ENCODE measurements at places on chromosomes 5 and 9.

GRCh38 chr5:173493040-173493439 lies 123.4 kb downstream of the BOD1 start:
- no peak for DNase-seq

GRCh38 chr5:111694133-111694532 lies 62.9 kb downstream of the NREP start:
- DNase-seq: no peak

- DNase-seq: no peak
Observed at GRCh38 chr9:74458832-74459231, 38.3 kb upstream of the RORB start.

DNA sequence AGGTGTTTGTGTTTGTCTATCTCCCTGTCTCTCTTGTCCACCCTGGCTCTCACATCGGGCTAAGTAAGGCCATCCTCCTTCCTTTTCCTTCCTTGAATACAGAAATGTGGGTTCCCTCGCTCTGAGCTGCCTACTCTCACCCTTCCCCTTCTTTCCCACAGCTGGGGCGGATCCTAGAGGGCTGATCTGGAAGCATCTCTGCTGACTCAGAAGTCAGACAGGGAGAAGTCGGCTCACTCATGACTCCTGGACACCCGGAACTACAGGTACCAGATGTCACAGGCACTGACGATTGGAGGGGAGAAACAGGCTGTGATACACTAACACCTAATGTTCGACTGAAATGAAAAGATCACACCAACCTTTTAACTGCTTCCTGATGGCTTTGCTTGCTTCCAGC lies 41.3 kb downstream of the PTPN3 start:
- DNase-seq: no peak

DNA sequence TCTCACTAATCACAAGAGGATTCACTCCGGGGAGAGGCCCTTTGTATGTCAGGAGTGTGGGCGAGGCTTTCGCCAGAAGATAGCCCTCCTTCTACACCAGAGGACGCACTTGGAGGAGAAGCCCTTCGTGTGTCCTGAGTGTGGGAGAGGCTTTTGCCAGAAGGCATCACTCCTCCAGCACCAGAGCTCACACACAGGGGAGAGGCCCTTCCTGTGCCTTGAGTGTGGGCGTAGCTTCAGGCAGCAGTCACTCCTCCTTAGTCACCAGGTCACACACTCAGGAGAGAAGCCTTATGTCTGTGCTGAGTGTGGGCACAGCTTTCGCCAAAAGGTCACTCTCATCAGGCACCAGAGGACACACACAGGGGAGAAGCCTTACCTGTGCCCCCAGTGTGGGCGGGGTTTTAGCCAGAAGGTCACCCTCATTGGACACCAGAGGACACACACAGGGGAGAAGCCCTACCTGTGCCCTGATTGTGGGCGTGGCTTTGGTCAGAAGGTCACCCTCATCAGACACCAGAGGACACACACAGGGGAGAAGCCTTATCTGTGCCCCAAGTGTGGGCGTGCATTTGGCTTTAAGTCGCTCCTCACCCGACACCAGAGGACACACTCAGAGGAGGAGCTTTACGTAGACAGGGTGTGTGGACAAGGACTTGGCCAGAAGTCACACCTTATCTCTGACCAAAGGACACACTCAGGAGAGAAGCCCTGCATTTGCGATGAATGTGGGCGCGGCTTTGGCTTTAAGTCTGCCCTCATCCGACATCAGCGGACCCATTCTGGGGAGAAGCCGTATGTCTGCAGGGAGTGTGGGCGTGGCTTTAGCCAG lies 27.8 kb downstream of the NUTM2F start:
- DNase-seq: no peak

- DNase-seq: no peak
Observed at GRCh38 chr9:93500571-93501298, 47.4 kb upstream of the FAM120AOS start.

GRCh38 chr9:93391898-93392297 lies 59.6 kb upstream of the FAM120A start:
- DNase-seq: no peak

GRCh38 chr5:103801681-103802080 lies 239.1 kb upstream of the NUDT12 start:
- DNase-seq: no peak

- no peak for DNase-seq
Observed at GRCh38 chr9:97572196-97572891, 60.8 kb downstream of the TSTD2 start.

DNA sequence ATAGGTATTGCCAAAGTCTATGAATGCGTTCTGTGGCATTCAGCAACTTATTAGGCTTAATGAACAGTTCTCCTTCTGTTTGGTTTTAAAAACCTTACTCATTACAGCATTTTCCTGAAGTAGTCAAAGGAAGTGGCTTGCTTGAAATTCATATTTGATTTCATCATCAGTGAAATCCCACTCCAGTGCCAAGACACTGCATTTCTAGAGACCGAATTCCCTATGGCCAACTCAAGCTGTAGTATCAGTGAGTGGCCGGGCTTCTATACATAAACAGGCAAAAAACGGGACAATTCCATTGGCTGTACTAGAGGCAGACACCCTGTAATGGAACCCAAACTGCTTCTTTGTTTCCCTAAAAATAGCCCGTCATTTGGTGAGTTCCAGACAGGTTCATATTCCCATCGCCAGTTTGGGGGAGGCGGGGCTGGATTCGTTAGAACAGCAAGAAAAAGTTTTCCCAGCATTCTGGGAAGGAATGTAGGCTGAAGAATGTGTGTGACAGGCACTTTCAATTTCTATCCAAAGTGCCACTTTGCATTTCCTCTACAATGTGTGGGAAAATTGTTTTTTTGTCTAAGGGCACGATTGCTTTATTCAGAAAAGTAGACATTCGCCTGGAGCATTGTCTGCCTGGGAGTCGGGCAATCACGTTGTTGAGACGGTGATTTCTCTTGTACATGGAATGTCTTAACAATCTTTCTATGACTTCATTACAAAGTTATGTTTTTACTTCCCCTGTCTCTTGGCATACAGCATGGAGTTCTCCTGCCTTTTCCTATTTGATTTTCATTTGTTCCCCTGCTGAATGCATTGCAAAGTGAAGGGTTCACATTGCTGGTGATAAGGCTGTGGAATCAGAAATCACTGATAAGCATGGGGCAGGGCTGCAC lies 141.8 kb upstream of the MAST4 start:
- DNase-seq: no peak

GRCh38 chr5:94793816-94794198 lies 175.3 kb downstream of the SLF1 start:
- no peak for DNase-seq

- no peak for DNase-seq
Observed at GRCh38 chr9:77435688-77436087, 212.4 kb downstream of the GNA14 start.

GRCh38 chr5:134554319-134555222 lies 29.1 kb downstream of the JADE2 start:
- no peak for DNase-seq

DNA sequence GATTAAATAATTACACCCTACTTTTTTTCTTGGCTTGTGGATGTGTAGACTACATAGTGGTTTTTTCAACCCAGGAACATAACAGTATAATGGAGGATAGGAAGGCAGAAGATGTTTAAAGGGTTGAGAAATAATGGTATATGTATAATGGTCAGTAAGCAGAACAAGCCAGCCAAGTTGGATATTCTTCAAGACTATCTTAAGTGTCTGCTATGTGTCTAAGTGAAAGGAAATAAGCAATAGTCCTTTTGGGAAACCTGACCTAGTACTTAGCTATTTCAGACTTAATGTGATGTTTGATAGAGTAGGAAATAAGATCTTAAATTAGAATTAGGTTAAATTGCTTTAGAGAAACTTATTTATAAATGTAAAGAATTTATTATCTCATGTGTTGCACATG lies 85.7 kb downstream of the PTPDC1 start:
- no peak for DNase-seq

- no peak for DNase-seq
Observed at GRCh38 chr5:73189871-73190376, 16.9 kb downstream of the TMEM174 start.

DNA sequence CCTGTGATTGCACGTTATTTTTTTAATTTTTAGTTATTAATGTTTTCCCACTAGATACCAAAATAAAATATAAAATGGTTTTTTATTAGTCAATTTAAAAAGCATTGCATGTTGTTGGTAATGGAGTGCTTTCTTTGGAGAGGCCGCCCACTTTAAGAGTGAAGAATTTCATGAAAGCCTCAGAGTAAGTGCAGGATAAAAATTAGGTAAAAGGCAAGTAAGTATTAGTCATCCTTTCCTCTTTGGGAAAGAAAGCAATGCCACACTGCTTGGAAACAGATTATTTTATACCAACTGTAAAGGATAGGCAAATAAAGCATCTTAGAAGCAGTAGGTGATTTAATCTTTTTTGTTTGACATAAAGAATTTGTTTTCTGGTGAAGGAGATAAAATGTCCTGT lies 62.9 kb downstream of the HSD17B4 start:
- no peak for DNase-seq

GRCh38 chr5:20974426-20974825 lies 986.4 kb upstream of the CDH18 start:
- no peak for DNase-seq

DNA sequence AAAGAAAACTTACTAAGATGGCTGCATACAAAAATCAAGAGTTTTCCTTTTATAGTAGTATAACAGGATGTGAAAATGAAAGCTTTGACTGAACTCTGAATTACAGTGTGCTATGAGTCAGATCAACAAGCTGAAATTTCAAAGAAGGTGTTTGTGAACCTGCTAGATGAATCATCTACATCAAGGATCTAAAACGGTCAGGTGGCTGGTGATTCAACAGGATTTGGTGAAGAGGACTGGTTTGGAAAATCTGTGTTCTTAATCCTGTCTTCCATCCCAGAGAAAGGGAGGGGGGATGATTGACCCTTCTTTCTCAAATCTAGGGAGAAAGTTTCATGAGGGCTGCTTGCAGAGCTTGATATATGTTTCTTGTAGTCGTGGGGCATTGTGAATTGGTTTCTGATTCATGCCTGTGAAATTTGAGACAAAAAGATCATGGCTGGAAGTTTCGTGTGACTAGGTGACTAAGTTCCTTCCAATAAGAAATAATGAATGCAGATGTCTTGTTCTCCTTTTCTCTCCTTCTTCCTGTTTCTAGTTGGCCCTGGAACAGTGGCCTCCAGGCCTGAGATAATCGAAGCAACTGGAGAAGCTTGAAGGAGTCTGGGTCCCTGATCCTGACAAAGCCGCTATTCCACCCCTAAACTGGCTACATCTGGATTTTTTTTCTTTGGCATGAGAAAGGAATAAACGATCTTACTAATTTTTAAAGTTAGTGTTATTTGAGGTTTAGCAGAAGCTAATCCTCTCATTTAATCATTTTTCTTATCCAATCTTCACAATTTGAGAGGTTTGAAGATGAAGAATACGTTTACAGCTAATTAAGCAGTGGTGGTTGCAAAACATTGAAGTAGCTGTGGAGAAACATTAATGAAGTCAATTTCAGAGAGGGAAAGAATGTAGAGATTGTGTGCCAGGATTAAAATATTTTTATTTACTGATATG lies 67.2 kb downstream of the MRPS30 start:
- no peak for DNase-seq

- no peak for DNase-seq
Observed at GRCh38 chr5:106966686-106967315, 703.9 kb downstream of the EFNA5 start.

DNA sequence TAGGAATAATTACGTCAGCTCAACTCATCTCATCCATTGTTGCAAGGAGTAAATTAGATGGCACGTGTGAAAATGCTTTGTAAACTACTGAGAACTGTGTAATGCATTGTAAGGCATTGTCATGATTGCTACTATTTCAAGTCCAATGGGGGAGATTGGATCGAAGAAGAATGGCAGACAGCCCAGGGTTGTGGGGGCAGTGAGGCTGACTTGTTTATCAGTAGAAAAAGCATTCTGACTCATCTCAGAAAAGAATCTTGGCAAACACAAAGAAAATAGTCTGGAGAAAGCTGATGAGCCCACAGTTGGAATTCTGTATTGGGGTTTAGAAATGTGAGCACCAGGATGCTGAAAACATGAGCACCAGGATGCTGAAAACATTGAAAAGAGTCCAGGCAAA lies 28.0 kb upstream of the DAP start:
- DNase-seq: no peak

- DNase-seq: no peak
Observed at GRCh38 chr9:8871396-8871795, 1071.8 kb upstream of the DMAC1 start.

GRCh38 chr9:5459289-5459829 lies 9.0 kb downstream of the CD274 start:
- no peak for DNase-seq

DNA sequence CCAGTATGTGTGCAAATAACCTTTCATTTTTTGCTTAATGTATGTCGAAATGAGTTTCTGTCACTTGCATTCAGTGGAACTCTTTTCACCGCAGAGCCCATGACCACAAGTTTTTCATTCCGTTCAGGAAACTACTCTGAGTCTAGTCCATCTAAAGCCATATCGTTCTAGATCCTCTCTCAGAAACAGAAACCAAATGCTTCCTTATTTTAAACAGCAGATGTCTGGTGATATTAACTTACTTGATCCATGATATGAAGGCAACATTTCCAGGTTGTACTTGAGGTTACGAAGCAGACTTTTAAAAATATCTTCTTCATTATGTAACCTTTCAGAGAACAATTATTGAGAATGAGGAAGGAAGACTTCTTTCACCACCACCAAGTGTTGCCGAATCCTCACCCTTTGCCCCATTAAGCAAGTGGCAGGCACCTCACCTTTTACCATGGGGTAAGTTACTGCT lies 72.4 kb upstream of the GNAQ start:
- no peak for DNase-seq

- no peak for DNase-seq
Observed at GRCh38 chr5:61596265-61596664, 264.2 kb downstream of the ZSWIM6 start.

DNA sequence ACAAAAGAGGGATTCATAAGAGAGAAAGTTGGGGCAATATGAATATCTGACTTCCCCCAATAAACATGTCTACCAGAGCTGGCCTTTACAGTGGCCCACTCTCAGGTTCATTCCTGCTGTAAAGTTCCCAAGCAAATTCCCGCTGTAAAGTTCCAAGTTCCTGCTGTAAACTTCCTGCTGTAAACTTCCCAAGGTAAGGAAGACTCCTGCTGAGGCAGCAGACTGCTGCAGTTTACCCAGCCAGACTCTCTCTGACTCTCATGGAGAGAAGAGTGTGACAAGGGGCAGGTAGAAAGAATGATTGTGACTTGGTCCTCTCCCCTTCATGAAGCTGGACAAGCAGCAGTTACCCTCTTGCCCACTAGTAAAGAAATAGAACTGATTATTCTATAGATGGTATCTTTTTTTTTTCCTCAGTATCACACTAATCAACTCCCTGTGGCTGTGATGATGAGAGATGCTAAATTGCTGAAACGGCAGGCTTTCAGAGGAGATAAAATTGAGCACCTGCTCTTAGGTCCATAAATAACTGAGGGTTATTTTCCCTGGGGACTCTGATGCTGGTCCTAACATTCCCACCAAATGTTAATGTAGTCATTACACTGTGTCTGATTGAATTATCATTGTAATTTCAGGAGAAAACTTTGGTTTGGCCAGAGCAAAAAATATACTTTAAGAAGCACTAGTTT lies 220.4 kb downstream of the PARP8 start:
- no peak for DNase-seq
